ENCODE measurements at places on chromosomes 12 and 14.

GRCh38 chr12:84889818-84890217 lies 22.8 kb downstream of the SLC6A15 start:
- DNase-seq = no peak

DNA sequence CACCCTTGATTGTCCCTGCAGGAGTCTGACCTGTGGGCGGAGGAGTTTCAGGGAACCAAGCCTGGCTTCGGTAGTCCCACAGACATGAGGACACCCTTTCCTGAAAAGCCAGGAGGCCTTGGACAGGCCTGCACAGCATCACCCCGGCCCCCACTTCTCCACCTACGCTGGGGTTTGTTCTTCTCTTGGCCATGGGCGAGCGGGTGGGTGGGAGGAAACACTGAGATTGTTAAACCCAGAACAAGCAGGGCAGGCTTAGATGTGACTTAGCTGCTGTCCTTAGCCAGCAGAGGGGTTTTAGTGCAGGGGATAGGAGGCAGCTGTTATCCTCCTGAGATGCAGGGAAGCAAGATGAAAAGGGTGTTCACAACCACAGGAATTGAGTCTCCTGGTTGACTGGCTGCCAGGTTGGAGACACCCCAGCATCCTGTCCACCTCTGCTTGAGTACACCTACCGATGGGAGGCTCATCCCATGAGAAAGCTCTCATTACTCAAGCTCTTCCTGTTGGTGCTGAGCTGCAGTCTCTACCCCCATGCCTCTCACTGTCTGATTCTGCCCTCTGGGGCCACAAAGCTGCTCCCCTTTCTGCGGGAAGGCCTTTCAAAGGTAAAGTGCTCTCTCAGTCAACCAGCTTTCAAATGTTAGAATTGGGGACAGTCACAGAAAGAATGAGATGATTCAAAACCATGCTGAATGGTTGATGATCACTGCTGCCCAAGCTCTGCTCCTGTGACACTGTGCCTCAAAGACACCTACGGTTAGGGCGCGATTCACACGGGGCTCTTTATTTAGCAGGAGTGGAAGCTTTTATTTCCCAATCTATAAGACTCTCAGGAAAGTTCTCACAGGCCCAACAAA lies 86.3 kb downstream of the IRF2BPL start:
- no peak for DNase-seq

DNA sequence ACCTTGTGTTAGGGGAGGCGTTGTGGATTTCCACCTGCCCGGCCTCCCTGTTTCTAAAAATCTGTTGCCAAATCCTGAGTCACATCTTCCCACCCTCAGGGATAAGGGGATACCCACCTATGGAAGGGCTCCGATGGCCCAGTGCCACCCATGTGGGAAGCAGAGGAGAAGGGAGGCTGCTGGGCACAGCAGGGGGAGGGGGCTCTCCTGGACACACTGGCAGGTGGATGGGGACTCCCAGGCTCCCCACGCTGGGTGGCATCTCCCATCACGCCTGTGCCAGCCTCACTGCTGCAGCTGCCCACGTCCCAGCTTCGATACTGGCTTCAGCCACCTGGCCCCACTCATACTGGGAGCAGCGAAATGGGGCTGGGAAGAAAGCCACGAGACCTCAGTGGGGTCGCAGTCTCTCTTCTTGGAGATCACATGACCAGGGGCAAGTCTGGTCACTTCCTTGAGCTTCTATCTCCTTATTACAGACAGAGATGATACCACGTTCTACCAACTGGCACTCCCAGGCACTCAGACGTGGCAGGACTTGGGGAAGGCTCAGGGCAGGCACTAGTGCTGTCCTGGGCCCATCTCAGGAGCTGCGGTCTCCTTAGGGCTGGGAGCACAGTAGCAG lies 72.2 kb downstream of the PITPNM2 start:
- DNase-seq = no peak

GRCh38 chr14:24113379-24113800 lies 1.2 kb upstream of the DCAF11 start:
- no peak for DNase-seq

DNA sequence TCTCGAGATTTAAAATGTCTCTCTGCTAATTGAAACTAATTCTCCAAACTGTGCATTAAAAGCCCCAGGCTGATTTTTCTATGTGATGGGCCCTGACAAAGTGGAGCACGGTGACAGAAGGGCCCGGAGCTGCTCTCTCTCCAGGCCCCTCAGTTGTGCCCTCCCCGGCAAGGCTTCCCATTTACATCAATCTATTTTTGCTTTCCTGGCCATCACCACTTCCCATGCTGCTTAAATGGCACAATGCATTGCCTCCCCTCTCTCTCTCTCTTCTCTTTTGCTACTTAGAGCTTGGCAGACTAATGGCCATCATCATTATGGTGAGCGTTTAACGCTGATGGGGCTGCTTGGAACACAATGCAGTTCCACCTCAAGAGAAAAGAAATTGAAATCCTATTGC lies 270.7 kb upstream of the DIO3 start:
- no peak for DNase-seq
